Activated naive CD8-positive, alpha-beta T cell treated with anti-CD3 and anti-CD28 coated beads for 36 hours (primary cell): ENCODE measurements at places on chromosomes 5 and 9. TPM values are rescaled to one million over a fixed set of nuclear protein-coding genes. Genes with fewer than 3 reads are reported as not detected.

Gene TRIM14
- total RNA-seq = 47.4 TPM

Gene DNAH5
- total RNA-seq = not detected

Gene RALGPS1
- total RNA-seq = 1.1 TPM

Gene IFNE
- not detected for total RNA-seq

Gene PCDHB1
- not detected for total RNA-seq

GRCh38 chr5:103582364-103582763 is 19.8 kb upstream of the NUDT12 start:
- H3K27ac ChIP-seq = no peak overlapping the region
- peaks cover 5% of the 10 kb centered on the region for H3K27me3 ChIP-seq
- no peak for DNase-seq
- H3K36me3 ChIP-seq = no peaks in the 10 kb centered on the region

- H3K27ac ChIP-seq = no peak overlapping the region
- no peak for DNase-seq
- H3K36me3 ChIP-seq = peaks cover 33% of the 10 kb centered on the region
- H3K4me3 ChIP-seq = no peak overlapping the region
Measured at GRCh38 chr9:37760416-37761161, 7.0 kb downstream of the TRMT10B start.

DNA sequence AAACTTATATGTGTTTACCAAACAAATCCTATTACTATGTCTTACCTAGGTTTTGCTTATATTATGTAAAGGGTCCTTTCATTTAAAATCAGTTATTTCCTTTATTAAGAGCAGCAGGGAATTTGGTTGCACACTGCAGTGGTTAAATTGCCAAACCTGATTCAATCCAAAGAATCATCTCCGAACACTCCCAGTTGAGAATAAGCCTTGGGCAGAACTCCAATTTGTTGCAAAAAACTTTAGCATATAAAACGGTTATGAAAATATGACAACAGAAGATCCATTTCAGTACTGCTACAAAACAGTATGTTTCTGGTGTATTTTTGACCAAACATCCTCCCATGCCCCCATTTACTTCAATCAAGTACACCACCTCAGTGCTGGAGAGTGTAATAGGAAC is 587.0 kb upstream of the GRAMD2B start:
- H3K27me3 ChIP-seq = no peaks in the 10 kb centered on the region
- DNase-seq = no peak
- H3K4me1 ChIP-seq = no peaks in the 10 kb centered on the region
- H3K4me3 ChIP-seq = no peak overlapping the region
- no peak overlapping the region for H3K27ac ChIP-seq

DNA sequence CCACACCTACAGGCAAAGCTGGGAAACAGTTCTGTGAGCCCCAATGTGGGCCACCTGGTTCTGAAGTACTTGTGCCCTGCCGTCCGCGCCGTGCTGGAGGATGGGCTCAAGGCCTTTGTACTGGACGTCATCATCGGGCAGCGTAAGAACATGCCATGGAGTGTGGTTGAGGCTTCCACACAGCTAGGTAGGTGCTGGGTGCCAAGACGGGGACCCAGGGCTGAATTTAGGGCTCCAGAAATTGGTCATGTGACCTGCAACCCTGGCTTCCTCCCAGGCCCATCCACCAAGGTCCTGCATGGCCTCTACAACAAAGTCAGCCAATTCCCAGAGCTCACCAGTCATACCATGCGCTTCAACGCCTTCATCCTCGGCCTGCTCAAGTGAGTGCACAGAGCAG is 46.9 kb upstream of the TESK1 start:
- no peak for DNase-seq
- H3K27ac ChIP-seq = no peak overlapping the region
- no peaks in the 10 kb centered on the region for H3K27me3 ChIP-seq
- H3K4me1 ChIP-seq = no peaks in the 10 kb centered on the region

- no peaks in the 10 kb centered on the region for H3K27me3 ChIP-seq
- peaks cover 33% of the 10 kb centered on the region for H3K4me1 ChIP-seq
- H3K36me3 ChIP-seq = peaks cover 26% of the 10 kb centered on the region
- no peak overlapping the region for H3K4me3 ChIP-seq
Measured at GRCh38 chr5:138349852-138350562, 2.5 kb upstream of the KDM3B start.

DNA sequence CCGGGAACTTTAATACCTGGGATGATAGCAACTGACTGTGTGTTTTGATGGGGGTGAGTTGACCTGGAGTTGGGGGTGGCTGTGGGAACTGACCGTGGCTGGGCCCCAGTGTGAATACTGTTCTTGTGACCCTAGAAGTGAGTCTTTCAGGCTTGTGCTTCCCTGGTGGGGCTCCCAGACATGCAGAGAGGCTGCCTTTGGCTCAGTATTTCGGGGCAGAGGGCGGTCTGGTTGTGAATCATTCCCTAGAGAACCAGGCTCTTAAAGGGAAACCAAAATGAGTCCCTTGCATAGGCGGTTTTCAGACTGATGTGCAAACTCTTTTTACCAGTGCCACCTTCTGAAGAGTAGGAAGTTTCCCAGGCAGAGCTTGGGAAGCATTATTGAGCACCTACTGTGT is 132.1 kb downstream of the MACROH2A1 start:
- H3K27me3 ChIP-seq = peaks cover 1% of the 10 kb centered on the region
- no peak overlapping the region for H3K27ac ChIP-seq
- DNase-seq = no peak
- no peaks in the 10 kb centered on the region for H3K36me3 ChIP-seq
- no peak overlapping the region for H3K4me3 ChIP-seq
- no peaks in the 10 kb centered on the region for H3K4me1 ChIP-seq
